Activated T-helper 17 cell treated with anti-CD3 and anti-CD28 coated beads, Interleukin-2, amount 50 U/mL, for 72 hours (primary cell): ENCODE measurements at places on chromosomes 16 and 17.

DNA sequence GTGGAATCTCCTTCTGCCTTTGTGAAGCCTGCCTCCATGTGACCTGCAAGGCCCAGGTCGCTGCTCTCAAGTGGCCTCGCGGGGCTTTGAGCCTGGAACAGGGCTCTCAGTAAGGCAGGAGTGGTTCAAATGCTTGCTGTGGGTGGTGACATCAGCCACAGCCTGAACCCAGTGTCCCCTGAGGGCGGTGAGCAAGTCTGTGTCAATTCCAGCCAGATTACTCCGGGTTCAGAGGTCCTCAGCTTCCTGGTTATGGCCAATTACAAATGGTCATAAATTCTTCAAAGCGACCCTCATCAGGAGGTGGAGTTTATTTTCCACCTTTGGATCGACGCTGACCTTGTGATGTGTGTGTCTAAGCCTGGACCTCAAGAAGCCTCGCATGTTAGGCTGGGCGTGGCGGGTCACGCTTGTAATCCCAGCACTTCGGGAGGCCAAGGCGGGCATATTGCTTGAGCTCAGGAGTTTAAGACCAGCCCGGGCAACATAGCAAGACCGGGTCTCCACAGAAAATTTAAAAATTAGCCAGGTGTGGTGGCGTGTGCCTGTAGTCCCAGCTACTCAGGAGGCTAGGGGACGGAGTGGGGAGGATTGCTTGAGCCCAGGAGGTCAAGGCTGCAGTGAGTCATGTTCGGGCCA is 17.3 kb downstream of the LGALS3BP start:
- ATAC-seq: no peak

DNA sequence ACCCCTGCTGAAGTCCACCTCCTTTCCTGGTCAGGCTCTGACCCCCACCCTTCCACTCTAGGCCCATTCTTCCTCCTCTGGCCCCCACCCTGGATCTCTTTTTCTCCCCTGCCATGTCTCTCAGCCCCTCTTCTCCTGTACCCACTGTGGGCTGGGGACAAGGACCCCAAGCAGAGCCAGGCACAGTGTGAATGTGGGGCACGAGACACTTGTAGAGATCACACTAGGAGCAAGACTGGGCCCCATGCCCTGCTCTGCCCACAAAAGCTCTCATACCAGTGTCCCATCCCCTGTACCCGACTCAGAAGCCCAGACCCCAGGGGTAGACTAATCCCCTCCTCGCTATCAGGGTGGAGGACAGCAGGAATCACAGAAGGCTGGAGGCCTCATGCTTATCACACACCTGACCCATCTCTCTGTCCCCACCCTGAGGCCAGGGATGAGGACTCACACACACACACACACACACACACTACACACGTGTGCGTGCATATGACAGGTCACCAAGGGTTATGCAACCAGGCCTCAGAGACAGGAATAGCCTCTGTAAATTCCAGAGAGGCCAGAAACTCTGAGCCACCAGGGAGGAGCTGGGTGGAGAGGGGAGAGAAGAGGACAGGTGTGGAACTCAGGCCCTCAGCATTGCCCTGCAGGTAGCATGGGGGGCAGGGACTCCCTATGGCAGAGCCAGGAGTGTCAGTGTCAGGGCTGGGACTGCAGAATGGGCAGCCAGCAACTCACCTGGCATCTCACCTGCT is 21.1 kb downstream of the ARHGAP27 start:
- ATAC-seq: no peak

DNA sequence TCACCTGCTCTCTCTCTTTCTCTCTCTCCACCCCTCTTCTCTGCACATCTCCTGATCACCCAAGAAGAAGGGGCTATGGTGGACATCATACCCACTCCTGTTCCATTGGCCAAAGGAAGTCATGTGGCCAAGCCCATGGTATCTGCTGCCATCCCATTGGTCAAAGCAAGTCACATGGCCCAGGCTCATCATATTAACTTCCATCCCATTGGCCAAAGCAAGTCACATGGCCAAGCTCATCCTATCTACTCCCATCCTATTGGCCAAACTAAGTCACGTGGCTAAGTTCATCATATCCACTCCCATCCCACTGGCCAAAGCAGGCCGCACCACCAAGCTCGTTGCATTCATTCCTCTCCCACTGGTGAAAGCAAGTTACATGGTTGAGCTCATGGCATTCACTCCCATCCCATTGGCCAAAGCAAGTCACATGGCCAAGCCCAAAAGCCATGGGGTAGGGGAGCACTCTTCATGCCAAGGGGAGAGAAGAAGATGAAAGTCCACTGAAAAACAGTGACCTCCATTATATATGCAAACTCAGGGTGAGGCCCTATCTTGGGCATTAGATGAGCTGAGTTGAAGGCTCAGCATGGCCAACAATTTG is 29.2 kb downstream of the SNX20 start:
- ATAC-seq: peak; percentile 39

DNA sequence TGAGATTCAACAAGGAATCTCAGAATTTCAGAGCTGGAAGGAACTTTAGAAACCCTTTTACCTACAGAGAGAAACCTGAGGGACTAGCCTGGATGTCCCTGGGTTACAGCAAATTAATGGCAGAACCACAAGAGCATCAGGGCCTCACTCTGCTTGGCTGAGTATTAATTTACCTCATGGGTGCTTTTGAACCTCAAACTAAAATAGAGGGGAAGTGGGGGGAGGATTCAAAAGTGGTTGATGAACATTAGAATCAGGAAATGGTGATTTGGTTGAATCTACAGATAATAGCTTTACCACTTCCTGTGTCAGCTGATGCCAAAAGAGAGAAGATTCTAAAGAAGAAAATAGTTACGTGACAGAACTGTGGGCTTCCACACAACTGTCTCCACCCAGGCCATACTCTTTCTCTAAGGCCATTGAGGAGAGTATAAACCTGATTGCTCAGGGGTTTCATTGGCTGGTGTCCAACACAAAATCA is 11.3 kb upstream of the SKAP1 start:
- ATAC-seq: peak; percentile 72

DNA sequence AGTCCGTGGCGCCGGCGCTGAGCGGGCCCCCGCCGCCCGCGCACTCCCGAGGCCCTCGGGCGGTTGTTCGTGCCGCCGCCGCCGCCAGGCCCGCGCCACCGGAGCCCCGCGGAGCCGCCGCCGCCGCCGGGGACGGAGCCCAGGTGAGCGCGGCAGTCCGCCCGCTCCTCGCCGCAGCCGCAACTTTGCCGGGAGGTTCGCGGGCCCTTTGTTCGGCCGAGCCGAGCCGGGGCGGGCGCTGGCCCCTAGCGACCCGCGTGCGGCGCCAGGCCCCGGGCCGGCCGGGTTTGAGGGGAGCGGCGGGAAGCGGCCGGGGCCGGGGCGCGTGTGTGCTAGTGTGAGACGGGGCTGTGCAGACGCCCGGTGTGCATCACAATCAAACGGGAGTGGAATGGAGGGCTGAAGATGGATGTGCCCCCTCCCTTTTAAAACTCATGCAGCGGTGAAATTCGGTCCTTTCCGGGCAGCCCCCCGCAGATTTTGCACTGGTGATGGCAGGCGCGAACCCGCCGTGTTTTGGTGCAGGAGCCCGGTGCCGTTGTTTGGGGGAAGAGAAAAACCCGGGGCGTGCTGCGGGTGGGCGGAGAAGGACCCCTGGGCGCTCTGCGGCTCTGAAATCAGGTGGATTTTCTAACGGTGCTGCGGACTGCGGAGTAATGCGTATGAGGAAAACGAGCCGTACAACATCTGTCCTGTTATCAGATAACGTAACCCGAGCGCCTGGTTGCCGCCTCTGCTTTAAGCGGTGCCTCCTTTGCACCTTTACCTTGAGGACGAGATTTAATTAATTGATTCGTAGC is 823 bp downstream of the TNRC6C start:
- ATAC-seq: no peak

- ATAC-seq: no peak
These were observed 27.9 kb downstream of the CACNA1H start for GRCh38 chr16:1180549-1181403.

GRCh38 chr17:8366231-8366630 is 10.3 kb downstream of the KRABD2 start:
- no peak for ATAC-seq

- ATAC-seq: peak; percentile 44
These were observed 6.6 kb upstream of the TMEM204 start for GRCh38 chr16:1526608-1527555.

DNA sequence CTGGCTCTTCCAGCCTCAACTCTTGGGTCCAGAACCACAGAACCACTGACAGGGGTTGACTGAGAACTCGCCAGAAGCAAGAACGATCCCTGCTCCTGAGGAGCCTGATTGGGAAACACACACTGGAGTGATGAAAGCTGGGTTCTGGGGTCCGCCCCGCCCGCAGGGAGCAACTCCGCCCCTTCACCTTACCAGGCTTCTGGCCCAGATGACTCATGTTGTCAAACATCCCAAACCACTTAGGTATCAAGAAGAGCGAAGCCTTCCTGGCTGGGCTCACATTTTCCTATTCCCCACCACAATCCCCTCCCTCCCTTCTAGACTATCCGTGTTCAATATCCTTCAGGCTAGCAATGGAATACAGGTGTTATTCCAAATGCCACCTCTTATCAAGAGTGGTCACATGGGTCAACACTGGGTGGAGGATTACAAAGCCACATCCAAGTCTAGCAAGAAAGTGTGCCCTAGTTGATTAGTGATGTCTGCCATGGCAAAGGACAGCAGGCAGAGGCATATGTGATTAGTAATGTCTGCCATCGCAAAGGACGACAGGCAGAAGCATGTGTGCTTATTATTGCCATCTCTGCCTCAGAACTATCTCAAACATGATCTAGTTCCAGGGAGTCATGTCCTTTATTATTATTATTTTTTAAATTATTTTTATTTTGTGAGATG is 70.5 kb downstream of the TIMM22 start:
- no peak for ATAC-seq

GRCh38 chr17:50214976-50215760 is 13.7 kb upstream of the COL1A1 start:
- ATAC-seq: no peak

DNA sequence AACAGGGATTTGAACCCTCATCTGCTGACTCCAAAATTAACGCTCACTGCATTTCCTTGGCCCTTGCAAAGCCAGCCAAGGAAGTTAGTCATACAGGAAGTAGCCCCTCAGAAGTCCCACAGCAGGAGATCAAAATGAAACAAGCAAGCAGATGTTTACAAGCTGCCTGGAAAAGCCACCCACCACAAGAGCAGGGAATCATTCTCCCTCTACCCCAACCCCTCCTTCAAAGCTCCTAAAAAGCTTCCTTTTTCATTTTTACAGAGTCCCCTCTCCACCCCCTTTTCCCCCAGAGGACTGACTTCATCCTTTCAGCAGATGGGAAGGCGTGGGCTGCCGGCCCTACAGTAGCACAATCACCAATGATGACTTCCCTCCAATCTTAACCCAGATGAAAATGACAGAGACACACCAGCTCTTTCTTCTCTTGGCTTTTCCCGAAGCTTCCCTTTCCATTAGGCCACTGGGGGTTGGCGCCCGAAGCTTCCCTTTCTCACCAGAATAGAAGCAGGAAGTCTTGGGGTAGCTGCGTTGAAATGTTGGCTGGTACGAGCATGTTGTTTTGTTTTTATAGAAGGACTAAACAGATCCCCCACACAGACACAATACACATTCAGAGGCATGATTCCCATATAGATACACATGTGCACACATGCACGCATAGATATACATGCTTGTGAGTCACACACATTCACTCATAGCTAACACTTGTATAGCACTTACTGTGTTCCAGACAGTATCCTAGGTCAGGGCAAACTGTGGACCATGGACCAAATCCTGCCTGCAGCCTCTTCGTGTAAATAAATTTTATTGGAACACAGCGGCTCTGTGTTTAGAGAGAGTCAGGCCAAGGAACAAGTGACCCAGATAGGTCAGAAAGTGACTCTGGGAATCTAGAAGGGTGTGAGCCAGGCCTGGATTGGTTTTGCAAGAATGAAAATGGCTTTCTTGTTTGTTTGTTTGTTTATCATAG is 17.4 kb downstream of the ITPRIPL2 start:
- peak; percentile 14 for ATAC-seq

DNA sequence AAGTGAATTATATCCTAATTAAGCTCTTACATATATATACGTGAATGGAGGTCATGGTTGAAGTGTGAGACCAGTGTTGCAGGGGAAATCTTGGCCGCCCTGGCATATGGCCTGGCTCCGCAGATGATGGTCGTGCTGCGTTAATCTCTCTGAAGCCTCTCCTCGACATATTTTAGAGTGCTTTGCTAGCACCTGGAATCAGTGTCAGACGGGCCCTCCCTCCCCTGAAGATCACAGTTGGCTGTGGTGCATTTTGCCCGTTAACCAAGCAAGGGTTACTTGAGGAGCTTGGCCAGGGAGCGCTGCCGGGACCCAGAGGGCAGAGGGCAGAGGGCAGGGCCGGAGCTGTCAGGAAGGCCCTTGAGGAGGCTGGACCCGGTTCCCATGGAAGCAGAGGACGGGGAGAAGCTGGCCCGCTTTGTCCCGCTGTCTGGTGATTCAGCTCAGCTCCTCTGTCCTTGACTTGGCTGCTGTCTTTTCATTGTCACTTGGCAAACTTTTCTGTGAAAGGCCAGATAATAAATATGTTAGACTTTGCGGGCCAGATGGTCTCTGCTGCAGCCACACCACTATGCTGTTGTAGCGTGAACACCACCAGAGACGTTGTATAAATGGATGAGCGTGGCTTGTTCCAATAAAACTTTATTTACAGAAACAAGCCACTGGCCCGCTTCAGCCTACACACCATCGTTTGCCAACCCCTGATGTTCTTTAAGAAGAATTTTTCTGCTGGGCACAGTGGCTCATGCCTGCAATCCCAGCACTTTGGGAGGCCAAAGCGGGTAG is 32.3 kb downstream of the CIBAR2 start:
- ATAC-seq: no peak

DNA sequence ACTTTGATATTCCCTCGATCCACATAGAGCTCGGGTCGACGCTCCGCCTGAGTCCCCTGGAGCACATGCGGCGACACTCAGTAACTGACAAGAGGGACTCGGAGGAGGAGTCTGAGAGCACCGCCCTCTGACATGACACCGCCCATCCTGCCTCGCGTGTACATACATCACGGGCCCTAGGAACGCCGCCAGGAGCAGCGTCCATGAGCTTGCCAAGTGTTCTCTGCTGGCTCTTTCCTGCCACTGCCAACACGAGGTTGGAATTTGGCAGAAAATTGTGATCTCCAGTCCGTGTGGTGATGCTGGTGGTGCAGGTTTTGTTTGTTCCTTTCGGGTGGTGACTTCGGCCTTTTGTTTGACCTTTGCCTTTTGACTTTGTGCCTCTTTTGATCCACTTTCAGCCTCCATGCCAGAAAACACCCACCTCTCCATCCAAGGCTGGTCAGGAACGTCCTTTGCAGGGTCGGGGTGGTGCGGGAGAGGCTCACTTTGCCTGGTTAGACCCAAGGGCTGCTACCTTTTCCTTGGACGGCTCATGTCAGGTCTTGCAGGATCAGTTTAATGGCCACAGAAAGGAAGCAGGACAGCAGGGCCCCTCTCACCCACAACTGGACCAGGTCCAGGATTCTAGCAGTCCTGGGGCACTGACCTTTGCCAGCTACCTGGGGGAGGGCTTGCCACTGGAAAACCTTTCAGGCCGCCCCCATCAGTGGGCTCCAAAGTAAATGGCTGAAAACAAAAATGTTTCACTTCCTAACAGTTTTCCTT is 27.6 kb downstream of the ELAC2 start:
- no peak for ATAC-seq

- no peak for ATAC-seq
These were observed 72.2 kb downstream of the RPGRIP1L start for GRCh38 chr16:53631236-53632025.
